Astrocyte (in vitro differentiated cells and primary cell): ENCODE measurements at places on chromosomes 6 and 20. TPM values are rescaled to one million over a fixed set of nuclear protein-coding genes. Genes with fewer than 3 reads are reported as not detected.

Gene RIMS1
- total RNA-seq: 1.8 and 2.2 TPM in 2 replicates

Gene PRPH2
- not detected in 2 replicates for total RNA-seq

Gene GTSF1L
- total RNA-seq: not detected in 2 replicates

Gene GRM4
- total RNA-seq: 0.30 and 0.34 TPM in 2 replicates

Gene MATN4
- total RNA-seq: 0.19 and 0.20 TPM in 2 replicates
